Activated CD4-positive, alpha-beta memory T cell treated with anti-CD3 and anti-CD28 coated beads, Interleukin-2, amount 10 ng/mL, durations not matched to agents 7 days and 5 days (primary cell): ENCODE measurements at places on chromosomes 1 and 21.
A peak's percentile ranks its signal among the peaks of the same experiment; 100 is the strongest.

- no peaks in the 10 kb centered on the region for H3K36me3 ChIP-seq
- no peak for DNase-seq
- no peak overlapping the region for H3K27ac ChIP-seq
- H3K4me1 ChIP-seq: no peaks in the 10 kb centered on the region
- peaks cover 12% of the 10 kb centered on the region for H3K27me3 ChIP-seq
Observed at GRCh38 chr1:38037221-38037939, 9.2 kb downstream of the POU3F1 start.

GRCh38 chr1:8230292-8230621, 87.7 kb upstream of the SLC45A1 start:
- H3K4me3 ChIP-seq: no peak overlapping the region
- peaks cover 36% of the 10 kb centered on the region for H3K27me3 ChIP-seq
- peaks cover 1% of the 10 kb centered on the region for H3K4me1 ChIP-seq

DNA sequence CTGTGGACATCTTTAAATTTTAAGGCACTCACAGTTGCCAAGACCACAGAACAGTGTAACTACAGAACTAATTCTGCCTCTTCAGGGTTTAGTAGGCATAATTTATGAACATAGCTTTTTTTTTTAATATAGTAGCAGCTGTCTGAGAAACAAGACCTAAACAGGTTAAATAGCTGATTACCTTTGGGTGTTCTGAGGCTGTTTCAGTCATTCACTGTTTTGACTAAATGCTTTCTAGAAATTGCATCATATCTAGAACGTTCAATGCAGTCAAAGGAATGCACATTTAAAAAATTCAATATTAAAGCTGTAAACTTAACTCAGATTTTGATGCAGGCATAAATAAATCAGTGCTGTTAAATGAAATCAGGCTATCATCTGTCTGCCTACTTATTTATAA, 101.6 kb downstream of the BRINP3 start:
- no peaks in the 10 kb centered on the region for H3K27me3 ChIP-seq
- no peak overlapping the region for H3K4me3 ChIP-seq
- H3K36me3 ChIP-seq: no peaks in the 10 kb centered on the region
- no peaks in the 10 kb centered on the region for H3K4me1 ChIP-seq
- DNase-seq: no peak

DNA sequence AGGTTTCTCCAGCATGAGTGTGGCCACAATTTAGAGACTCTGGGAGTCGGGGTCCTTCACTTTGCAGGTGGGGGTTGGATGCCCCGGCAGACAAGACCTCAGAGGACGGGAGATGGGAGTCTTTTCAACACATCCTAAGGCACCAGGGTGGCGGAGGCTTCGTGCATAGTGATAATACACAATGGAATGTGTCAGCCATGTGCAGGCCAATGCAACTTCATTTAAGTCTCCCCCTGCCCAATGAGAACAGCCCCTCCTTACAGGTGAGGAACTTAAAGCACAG, 75.9 kb upstream of the IFFO2 start:
- H3K4me3 ChIP-seq: no peak overlapping the region
- no peak for DNase-seq
- H3K36me3 ChIP-seq: no peaks in the 10 kb centered on the region
- peaks cover 8% of the 10 kb centered on the region for H3K27me3 ChIP-seq
- no peaks in the 10 kb centered on the region for H3K4me1 ChIP-seq

- peaks cover 13% of the 10 kb centered on the region for H3K27me3 ChIP-seq
- H3K4me3 ChIP-seq: no peak overlapping the region
- peaks cover 4% of the 10 kb centered on the region for H3K4me1 ChIP-seq
- no peak for DNase-seq
- H3K27ac ChIP-seq: no peak overlapping the region
Observed at GRCh38 chr1:159790237-159790917, 9.6 kb downstream of the DUSP23 start.

GRCh38 chr21:35254006-35254764, 205.1 kb upstream of the RUNX1 start:
- no peaks in the 10 kb centered on the region for H3K36me3 ChIP-seq

DNA sequence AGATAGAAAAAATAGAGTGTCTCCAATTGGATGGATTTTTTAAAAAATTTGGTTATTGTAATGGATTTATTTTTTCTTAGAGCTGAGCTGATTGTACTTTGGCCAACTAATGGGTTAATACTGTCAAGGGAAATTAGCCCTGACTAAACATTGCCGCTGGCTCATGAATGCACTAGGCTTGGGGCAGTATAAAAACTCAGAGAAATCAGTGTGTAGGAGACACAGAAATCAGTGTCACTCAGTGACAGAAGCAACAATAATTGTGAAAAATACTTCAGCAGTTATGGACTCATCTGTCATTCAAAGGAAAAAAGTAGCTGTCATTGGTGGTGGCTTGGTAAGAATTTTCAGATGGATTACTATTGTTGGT, at the start of gene KMO:
TSS of gene KMO (plus strand) at position 217 of the 370 bp plus-strand sequence. CDS start at position 284, 67 bp downstream.
- H3K4me3 ChIP-seq: peak within 1 kb of the TSS; percentile 92
- DNase-seq: no peak
- peak within 1 kb of the TSS; percentile 83 for H3K27ac ChIP-seq
- H3K36me3 ChIP-seq: no peaks in the 10 kb centered on the region
- peaks cover 30% of the 10 kb centered on the region for H3K27me3 ChIP-seq

DNA sequence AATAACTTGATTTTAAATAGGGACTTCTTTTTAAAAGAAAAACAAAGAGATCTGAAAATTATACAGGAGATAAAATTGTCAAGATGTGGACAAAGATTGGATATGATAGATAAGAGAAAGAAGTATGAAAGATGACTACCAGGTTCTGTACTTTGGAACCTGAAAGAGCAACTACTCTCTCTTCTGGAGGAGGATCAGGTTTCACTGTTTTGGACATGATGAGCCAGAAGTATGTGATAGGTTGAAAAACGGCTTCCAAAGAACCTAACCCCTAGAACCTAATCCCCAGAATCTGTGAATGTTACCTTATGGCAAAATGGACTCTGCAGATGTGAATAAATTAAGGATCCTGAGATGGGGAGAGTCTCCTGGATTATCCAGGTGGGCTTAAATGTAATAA, 26.2 kb downstream of the RSBN1 start:
- H3K4me3 ChIP-seq: no peak overlapping the region
- H3K27me3 ChIP-seq: no peaks in the 10 kb centered on the region
- DNase-seq: no peak
- peaks cover 28% of the 10 kb centered on the region for H3K4me1 ChIP-seq
- H3K36me3 ChIP-seq: peaks cover 43% of the 10 kb centered on the region
- H3K27ac ChIP-seq: no peak overlapping the region

GRCh38 chr1:244406337-244406736, 45.4 kb downstream of the ADSS2 start:
- H3K4me3 ChIP-seq: no peak overlapping the region
- no peak overlapping the region for H3K27ac ChIP-seq
- no peaks in the 10 kb centered on the region for H3K27me3 ChIP-seq
- DNase-seq: no peak

DNA sequence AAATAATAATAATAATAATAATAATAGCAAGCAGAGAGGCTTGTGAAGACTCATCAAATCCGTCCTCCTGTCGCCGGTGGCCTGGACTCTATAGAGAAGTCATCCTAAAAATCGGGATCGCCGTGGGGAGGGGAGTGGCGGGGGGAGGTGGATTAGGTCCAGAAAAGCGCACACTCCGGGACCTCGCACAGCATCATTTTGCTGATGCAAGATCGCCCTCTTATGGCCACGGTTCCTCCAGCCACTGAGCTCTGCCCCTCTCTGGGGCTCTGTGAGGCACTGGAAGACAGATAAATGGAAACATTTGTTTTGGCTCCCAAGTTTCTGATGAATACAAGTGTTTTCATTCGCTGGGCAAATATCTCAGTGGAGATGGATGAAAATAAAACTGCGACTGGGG, 612.0 kb downstream of the MATN1 start:
- no peak overlapping the region for H3K27ac ChIP-seq
- H3K36me3 ChIP-seq: no peaks in the 10 kb centered on the region

DNA sequence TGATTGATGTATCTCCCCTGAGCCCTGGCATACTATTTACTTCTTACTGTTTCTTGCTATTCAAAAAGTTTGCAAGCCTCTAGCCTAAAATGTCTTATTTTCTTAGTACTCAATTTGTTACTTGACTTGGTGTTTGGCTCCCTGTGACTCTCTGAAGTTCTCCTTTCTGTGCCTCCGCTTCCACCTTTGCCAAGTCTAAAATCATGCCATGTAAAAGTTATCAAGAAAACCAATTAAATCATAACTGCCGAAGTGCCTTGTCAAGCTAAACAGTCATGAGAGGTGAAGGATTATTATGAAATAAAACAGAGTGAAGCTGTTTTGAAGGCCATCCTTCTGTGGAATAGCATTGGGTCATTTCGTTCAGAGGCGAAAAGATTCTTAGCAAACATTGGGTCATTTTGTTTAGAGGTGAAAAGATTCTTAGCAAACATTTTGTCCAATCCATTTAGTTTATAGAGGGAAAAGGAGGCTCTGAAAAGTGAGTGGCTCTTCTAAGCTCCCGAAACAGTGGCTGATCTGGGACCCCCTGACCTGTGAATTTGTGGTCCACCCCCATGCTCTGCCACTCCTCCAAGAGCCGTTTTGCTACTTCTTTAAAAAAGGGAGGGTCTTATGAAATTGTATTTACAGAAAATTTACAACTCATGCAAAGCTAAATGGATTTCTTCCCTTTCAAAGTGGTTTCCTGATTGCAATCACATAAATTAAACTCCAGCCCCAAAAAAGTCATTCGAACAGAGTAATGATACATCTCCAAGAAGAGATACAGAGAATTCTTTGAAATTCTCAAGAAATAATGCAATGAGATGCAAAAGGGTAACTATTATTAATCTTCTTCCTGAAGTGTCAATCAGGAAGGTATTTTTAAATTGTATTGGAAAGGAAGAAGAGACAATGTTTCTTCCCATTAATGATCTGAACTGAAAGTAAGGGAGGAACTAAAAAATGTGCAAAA, 141.4 kb downstream of the RUNX1 start:
- H3K4me3 ChIP-seq: no peak overlapping the region
- H3K36me3 ChIP-seq: peaks cover 2% of the 10 kb centered on the region
- DNase-seq: no peak
- H3K4me1 ChIP-seq: peaks cover 19% of the 10 kb centered on the region
- no peaks in the 10 kb centered on the region for H3K27me3 ChIP-seq
- H3K27ac ChIP-seq: no peak overlapping the region

DNA sequence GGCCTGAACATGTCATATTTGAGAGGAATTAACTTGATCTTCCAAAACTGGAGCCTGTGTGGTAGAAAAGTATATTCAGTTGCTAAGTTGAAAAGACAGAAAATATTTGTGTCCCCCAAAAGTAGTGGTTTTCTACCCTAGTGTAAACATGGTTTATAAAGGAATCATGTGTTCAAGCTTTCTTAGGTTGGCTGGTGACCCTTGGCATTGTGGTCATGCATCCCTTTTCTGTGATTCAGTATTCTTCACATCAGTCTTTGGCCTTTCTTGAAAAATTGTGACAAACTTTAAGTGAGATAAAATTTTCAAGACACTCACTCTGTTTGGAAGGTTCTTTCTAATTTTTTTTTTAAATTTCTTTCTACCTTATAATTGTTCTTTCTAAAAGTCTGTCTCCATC, 193.2 kb downstream of the DHRS3 start:
- no peak overlapping the region for H3K27ac ChIP-seq
- H3K36me3 ChIP-seq: peaks cover 24% of the 10 kb centered on the region
- DNase-seq: no peak
- H3K4me3 ChIP-seq: no peak overlapping the region
- H3K27me3 ChIP-seq: no peaks in the 10 kb centered on the region
- H3K4me1 ChIP-seq: peaks cover 2% of the 10 kb centered on the region

- DNase-seq: no peak
- no peak overlapping the region for H3K4me3 ChIP-seq
- H3K36me3 ChIP-seq: no peaks in the 10 kb centered on the region
- no peaks in the 10 kb centered on the region for H3K4me1 ChIP-seq
- H3K27me3 ChIP-seq: peaks cover 4% of the 10 kb centered on the region
- H3K27ac ChIP-seq: no peak overlapping the region
Observed at GRCh38 chr1:48676376-48676775, 100.3 kb downstream of the BEND5 start.

DNA sequence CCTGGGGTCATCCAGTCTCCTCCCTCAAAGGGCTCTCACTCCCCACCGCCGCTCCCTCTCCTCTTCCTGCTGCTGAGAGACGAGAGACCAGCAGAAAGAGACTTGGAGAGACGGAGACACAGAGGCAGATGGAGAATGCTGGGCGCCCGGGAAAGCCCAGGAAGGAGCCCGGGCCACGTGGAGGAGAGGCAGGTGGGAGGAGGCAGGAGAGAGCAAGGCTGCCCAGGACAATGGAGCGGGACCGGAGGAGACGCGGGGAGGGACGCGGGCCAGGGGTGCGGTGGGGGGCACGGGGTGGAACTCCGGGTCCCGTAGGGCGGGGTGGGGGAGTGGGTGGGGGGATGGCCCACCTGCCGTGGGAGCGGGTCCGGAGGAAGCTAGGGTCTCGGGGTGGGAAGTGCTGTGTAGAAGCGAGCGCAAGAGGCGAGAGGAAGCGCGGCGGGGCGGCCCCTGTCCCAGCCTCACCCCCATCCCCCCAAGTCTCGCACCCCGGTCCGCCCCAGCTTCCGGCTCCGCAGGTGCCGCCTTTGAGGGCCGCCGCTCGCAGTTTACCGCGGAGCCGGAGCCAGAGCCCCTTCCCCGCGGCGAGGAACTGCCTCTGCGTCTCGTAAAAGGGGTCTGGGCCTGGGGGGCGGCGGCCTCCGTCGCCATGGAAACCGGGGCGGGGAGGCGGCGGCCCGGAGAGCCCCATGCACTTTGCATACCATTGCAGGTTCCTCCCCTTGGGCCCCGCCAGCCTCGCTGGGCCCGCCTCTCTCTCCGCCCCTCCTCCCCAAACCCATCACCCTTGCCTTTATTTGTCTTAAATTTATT, 11.7 kb upstream of the EPHA2 start:
- H3K27ac ChIP-seq: no peak overlapping the region
- DNase-seq: peak; percentile 60
- peaks cover 11% of the 10 kb centered on the region for H3K27me3 ChIP-seq
- H3K36me3 ChIP-seq: no peaks in the 10 kb centered on the region
- peaks cover 35% of the 10 kb centered on the region for H3K4me1 ChIP-seq
- no peak overlapping the region for H3K4me3 ChIP-seq

GRCh38 chr1:206722751-206723461, 38.2 kb downstream of the MAPKAPK2 start:
- no peak for DNase-seq
- no peak overlapping the region for H3K4me3 ChIP-seq
- H3K36me3 ChIP-seq: no peaks in the 10 kb centered on the region
- peaks cover 49% of the 10 kb centered on the region for H3K4me1 ChIP-seq
- no peak overlapping the region for H3K27ac ChIP-seq
- no peaks in the 10 kb centered on the region for H3K27me3 ChIP-seq

GRCh38 chr1:151458802-151459330, 428 bp downstream of the POGZ start:
- peaks cover 9% of the 10 kb centered on the region for H3K36me3 ChIP-seq
- peak overlapping the region; percentile 80 for H3K4me3 ChIP-seq
- H3K4me1 ChIP-seq: peaks cover 30% of the 10 kb centered on the region
- DNase-seq: peak; percentile 58
- H3K27ac ChIP-seq: peak overlapping the region; percentile 77

GRCh38 chr1:96581772-96582171, 139.8 kb upstream of the PTBP2 start:
- no peaks in the 10 kb centered on the region for H3K4me1 ChIP-seq
- no peaks in the 10 kb centered on the region for H3K36me3 ChIP-seq
- no peak for DNase-seq
- H3K27ac ChIP-seq: no peak overlapping the region

- H3K4me1 ChIP-seq: peaks cover 24% of the 10 kb centered on the region
- H3K27me3 ChIP-seq: no peaks in the 10 kb centered on the region
- no peak overlapping the region for H3K27ac ChIP-seq
- H3K36me3 ChIP-seq: peaks cover 65% of the 10 kb centered on the region
Observed at GRCh38 chr1:40090652-40091355, 6.2 kb downstream of the PPT1 start.
